ENCODE measurements at places on chromosomes 3 and 15.

DNA sequence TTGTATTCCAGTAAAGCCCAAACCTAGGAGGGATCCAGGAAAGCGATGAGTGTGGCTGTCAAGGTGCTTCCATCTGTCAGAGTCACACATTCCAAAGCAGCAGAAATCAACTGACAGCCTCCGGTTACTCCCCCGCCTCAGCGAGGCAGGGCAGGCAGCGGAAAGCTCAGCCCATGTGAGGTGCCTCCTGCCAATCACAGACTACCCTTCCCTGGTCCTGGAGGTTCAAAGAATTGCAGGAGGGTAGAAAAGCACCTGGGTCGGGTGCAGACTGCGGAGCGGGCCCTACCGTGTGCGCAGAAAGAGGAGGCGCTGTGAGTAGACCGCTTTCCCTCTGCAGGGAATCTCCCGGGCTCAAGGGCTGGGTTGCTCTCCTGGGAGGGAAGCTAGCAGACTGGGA lies at the start of gene UPK1B:
Gene UPK1B (plus strand): TSS at position 274 of the 400 bp plus-strand sequence. CDS start 13,144 bp downstream, outside the sequence.
- no peak for DNase-seq

DNA sequence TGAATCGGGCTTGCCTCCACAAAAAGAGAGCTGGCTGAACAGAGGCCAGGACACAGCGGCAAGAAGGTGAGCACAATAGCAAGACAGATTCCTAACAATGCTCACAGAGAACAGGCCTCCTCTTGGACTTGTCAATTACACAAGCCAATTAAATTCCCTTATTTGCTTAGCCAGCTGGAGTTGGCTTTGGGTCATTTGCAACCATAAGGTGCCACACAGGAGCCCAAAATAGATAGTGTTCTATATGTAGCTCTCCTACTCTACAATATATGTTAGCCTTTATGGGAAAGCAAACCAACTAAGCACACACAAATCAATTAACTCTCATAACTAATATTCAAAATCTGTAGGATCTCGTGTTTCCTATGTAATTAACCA lies 335.6 kb downstream of the FOXP1 start:
- no peak for DNase-seq

GRCh38 chr15:39495871-39496840 lies 84.7 kb upstream of the THBS1 start:
- DNase-seq = peak; percentile 62

- DNase-seq = no peak
Measured at GRCh38 chr3:50352781-50353180, 2.1 kb downstream of the CYB561D2 start.

- no peak for DNase-seq
Measured at GRCh38 chr15:62488387-62488786, 323.3 kb upstream of the C2CD4B start.

- DNase-seq = no peak
Measured at GRCh38 chr3:157120071-157120892, 39.7 kb downstream of the CCNL1 start.

DNA sequence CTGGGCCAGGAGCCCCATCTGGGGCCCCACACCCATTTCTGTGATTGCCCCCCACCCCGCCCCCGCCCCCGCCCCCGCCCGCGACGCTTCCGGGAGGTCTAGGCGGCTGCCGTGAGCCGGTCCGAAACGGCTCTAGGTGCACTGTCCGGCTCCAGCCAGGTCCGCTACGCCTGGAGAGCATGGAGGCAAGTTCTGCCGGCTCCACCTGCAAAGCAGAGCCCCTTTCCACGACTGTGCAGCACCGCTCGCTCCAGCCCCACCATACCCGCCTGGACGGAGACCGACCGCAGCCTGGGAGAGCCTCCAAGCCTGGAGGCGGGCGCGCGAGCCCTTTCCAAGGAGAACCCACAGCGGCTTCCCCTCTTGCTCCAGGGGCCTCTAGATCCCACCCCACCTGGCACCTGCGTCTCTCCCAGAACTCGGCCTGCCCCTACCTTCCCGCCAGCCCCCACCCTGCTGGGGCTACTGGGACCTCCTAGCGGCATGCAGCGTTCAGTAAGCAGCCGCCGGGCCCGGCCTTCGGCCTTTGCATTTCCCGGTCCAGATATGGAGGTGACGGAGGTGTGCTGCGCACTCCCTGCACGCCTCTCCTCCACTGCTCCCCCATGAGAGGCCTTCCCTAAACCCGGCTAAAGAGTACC lies 66.2 kb downstream of the KLF13 start:
- DNase-seq = no peak

DNA sequence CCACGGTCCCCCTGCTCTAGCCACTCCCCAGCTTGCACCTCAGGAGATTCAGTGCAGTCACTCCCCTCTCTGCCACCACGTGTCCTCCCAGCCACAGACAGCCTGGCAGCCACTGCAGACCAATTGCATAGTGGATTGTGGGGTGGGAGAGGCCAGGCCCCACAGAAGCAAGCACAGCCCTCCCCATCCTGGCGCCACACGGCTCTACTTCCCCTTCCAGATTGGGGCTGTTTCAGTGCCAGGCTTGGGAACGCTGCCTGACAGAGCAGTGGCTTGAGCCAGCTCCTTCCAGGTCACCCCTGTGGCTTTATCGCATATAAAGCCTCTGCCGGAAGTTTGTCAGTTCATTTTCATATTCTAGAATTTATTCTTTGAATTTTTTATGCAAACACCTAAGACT lies 90.7 kb downstream of the TMEM266 start:
- DNase-seq = no peak

DNA sequence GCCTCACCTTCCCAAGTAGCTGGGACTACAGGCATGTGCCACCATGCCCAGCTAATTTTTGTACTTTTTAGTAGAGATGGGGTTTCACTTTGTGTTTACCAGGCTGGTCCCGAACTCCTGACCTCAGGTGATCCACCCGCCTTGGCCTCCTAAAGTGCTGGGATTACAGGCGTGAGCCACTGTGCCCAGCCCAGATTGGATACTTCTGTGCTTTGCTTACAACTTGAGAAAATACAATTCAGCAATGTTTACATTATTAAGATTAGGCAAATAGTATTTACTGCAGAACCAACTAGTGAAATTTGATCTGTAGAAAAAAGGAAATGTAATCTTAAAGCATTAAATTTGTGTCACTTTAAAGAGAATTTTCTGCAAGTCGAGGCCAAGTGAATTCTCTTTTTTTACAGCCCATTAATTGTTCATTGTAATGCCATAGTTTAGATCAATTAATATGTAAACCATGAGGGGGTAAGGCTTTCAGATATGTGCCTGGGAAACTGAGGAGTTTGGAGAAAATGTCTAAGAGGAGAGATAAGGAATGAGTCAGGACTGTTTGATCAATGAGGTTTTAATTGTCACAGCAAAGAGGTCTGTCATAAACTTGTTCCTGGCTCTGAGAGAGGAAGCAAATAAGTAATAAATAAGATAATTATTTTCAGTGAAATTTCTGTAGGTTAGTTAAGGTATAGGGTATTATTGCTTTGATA lies 15.3 kb downstream of the PYDC2 start:
- DNase-seq = no peak

- DNase-seq = no peak
Measured at GRCh38 chr3:139227827-139228226, 116.0 kb upstream of the MRPS22 start.

DNA sequence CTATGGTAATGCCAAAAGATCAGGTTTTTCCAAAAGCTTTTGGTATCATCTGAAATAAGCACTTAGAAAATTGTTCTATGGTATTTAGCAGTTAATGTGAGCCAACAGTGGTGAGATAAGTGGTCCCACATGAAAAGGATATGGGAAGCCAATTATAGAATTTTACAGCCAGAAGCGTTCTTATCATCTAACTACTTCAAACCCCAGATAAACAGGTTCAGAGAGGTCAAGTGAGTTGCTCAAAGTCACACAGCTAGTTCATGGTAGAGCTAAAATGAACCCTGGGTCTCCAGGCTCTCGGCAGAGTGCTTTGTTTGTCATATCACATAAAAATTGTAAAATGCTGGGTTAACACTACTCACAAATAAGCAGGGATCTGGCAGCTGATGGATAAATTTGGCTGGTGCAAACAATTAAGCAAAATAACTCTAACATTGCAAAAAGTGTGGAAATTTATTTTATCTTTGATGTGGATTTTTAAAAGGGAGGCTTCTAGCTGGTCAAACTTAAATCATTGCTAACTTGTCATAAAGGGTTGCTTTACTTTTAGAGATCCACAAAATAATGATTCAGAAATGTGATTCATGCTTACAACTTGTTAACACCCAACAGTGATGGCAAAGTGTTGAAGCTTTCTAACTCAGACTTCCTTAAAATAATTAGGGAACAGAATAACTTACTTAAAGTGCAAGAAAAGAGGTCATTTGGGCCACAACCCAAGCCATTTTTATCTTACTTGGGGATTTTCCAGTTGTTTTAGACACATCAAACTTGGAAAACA lies 202.8 kb upstream of the TBC1D5 start:
- no peak for DNase-seq

DNA sequence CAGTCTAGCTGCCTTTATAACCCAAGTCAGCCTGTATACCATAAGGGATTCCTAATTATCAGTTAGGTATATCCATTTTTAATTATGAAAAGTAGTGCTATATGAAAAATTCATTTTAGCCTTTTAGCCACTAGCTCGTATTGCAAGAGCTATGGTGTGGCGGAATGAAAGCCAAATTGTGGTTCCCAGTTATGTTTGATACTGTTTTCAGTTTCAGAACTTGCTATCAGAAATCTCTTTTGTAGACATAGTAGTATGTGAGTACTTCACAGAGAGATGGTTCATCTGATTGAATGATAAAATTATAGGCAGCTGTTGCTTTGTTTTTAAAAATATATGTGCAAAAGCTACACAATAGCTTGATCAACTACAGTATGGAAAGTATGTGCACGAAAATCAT lies 134.6 kb downstream of the SLC25A26 start:
- no peak for DNase-seq

DNA sequence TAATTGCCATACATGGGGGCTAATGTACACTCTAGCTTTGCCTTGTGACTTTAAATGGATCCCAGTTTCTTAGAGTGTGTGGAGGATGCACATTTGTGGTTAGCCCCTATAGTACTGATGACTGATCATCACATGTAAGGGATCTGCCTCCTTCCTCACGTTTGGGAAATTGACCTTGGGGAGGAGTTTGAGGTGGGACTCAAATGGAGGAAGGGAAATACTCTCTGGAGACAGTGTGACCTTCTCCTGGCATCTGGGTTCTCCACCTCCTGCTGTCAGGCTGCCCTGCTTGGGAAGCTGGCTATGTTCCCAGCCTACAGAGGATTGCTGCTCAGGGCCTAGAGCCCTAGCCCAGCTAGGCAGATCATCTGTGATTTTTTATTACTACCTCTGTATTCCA lies 48.7 kb downstream of the PPM1L start:
- no peak for DNase-seq

DNA sequence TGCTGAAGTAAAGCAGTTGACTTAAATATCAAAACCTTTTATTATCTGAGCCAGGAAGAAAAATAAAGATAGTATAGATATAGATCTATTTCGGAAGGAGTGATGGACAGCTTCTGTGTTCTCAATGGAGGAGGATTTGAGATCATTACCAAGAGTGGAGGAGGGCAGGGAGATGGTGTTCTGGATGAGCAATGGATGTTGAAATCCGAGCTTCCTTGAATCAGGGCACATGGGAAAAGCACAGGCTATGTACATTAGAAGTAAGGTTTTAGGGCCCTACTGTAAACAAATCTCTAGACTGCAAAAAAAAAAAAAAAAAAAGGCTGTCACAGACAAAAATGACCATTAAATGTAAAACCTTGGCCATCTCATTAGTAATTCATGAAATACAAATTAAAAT lies 43.2 kb downstream of the GTPBP8 start:
- DNase-seq = no peak

GRCh38 chr3:41652931-41653330 lies 309.0 kb downstream of the ULK4 start:
- DNase-seq = no peak

All from GM03348 (cell line).